ENCODE measurements at places on chromosomes 4 and X. TPM values are rescaled to one million over a fixed set of nuclear protein-coding genes. Genes with fewer than 3 reads are reported as not detected.

- no peak for DNase-seq
- no peak overlapping the region for H3K4me3 ChIP-seq
Observed at GRCh38 chr4:77623091-77623490, 17.5 kb downstream of the CXCL13 start.

Gene IL9R
- total RNA-seq: not detected

Gene GLRA3
- not detected for total RNA-seq

Gene ARHGEF9
- 47.6 TPM for total RNA-seq

DNA sequence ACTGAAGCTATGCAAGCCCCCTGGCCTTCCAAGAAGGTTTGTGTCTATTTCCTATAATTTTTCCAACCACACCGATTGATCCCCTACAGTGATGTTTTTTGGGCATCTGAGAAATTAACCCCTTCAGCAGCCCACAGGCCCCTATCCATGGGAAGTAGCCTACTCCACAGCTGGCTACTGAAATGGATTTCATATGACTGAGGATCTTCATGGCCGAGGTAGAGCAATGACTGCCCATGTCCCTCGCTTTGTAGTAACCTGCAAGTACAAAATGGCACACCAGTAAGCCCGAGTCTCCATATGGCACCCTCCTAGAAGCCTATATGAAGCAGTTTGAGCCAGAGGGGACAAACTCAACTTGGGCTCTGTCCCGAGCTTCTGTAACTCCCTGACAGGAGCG is 36.8 kb downstream of the MAP9 start:
- no peaks in the 10 kb centered on the region for H3K36me3 ChIP-seq
- no peaks in the 10 kb centered on the region for H3K27me3 ChIP-seq
- H3K4me3 ChIP-seq: no peak overlapping the region
- no peaks in the 10 kb centered on the region for H3K4me1 ChIP-seq
- H3K27ac ChIP-seq: no peak overlapping the region

GRCh38 chr4:99815597-99816011 is 1.0 kb upstream of the DAPP1 start:
- H3K36me3 ChIP-seq: no peaks in the 10 kb centered on the region
- no peak overlapping the region for H3K27ac ChIP-seq
- H3K27me3 ChIP-seq: no peaks in the 10 kb centered on the region

DNA sequence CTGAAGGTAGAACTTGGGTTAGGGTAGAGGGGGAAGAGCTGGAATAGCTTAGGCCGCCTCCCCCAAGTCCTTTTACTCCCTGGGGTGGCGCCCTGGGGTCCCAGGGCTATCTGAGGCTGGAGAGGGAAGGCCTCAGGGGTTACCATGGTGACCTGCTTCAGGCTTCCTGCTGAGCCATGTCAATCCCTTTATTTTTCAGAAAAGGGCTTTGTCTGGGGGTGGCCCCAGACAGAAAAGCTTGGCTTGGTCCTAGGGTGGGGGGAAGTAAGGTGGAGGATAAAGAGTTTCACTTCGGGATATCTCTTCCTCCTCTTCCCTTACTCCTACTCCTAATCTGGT is 6.3 kb downstream of the EFNB1 start:
- no peak overlapping the region for H3K27ac ChIP-seq
- H3K27me3 ChIP-seq: no peaks in the 10 kb centered on the region
- no peaks in the 10 kb centered on the region for H3K4me1 ChIP-seq
- H3K4me3 ChIP-seq: no peak overlapping the region
- peak; percentile 8 for DNase-seq
- no peaks in the 10 kb centered on the region for H3K36me3 ChIP-seq

Gene FSTL5
- not detected for total RNA-seq

Gene PPARGC1A
- total RNA-seq: 3.8 TPM

Gene VCX2
- not detected for total RNA-seq

Gene MAGEA12
- total RNA-seq: not detected

GRCh38 chr4:7787681-7788141 is 151.9 kb downstream of the AFAP1 start:
- H3K27me3 ChIP-seq: no peaks in the 10 kb centered on the region
- no peaks in the 10 kb centered on the region for H3K36me3 ChIP-seq
- H3K4me1 ChIP-seq: no peaks in the 10 kb centered on the region
- no peak overlapping the region for H3K4me3 ChIP-seq

Gene PTCHD1
- total RNA-seq: 16.2 TPM

DNA sequence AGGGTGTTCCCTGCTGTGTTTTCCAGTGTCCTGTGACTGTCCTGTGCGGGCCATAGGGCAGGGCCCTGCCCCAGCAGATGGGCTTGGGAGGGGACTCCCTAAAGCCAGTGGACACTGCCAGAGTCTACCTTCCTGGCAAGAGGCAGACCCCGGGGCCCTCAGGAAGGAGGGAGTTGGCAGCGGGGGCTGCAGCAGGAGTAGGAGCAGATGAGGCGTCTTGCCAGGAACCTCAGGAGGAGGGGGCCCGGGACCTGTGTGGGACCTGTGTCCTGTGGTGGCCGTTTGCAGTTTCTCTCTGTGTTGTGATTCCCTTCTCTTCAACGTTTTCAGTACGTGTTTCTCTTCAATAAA is 3.8 kb downstream of the PNMA3 start:
- no peak overlapping the region for H3K27ac ChIP-seq
- no peaks in the 10 kb centered on the region for H3K4me1 ChIP-seq
- H3K27me3 ChIP-seq: no peaks in the 10 kb centered on the region
- no peak overlapping the region for H3K4me3 ChIP-seq
- H3K36me3 ChIP-seq: no peaks in the 10 kb centered on the region

GRCh38 chr4:172521248-172521647 is 647.4 kb upstream of the GALNT7 start:
- no peak overlapping the region for H3K4me3 ChIP-seq
- H3K4me1 ChIP-seq: no peaks in the 10 kb centered on the region
- H3K27me3 ChIP-seq: no peaks in the 10 kb centered on the region
- DNase-seq: no peak

Gene EMCN
- total RNA-seq: 26.5 TPM

DNA sequence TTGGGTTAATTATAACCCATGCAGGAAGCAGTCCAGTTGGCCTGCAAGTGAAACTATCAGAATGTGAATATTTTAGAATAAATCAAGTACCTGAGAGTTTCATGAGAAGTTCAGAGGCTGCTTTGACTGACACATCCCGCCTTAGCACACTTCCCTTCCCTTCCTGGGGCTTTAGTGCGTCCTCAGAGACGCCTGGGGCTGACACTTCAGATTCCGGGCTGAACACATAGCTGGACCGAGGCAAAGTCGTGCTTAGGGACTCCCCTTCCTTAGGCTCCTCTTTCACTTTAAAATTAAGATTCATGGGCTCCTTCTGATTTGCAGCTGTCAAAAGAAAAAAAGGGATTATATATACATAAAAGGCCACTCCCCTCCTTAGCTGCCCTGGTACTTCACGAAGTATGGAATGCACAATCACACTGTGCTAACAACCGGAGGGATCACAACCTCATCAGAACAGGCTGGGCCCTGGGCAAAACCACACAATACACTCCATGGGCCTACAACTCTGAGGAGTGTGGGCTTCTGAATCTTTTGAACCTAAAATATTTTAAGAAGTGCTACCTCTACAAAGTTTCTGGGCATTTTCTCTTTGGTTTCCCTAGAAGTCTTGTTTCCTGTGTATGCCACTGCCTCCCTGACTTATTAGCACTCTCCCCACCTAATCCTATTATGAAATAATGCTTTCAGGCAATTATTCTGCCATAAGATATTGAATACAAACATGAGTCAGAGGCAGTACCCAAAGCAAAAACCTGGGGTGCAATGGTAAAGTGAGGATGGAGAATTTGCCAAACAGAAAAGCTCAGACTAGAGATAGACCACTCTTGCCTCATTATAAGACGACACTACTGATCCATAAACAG is 68.2 kb downstream of the ZNF827 start:
- no peak for DNase-seq
- H3K27me3 ChIP-seq: no peaks in the 10 kb centered on the region
- H3K36me3 ChIP-seq: no peaks in the 10 kb centered on the region
- H3K4me1 ChIP-seq: peaks cover 7% of the 10 kb centered on the region
- no peak overlapping the region for H3K27ac ChIP-seq
- H3K4me3 ChIP-seq: no peak overlapping the region
